ENCODE measurements at places on chromosomes 11 and 22.

DNA sequence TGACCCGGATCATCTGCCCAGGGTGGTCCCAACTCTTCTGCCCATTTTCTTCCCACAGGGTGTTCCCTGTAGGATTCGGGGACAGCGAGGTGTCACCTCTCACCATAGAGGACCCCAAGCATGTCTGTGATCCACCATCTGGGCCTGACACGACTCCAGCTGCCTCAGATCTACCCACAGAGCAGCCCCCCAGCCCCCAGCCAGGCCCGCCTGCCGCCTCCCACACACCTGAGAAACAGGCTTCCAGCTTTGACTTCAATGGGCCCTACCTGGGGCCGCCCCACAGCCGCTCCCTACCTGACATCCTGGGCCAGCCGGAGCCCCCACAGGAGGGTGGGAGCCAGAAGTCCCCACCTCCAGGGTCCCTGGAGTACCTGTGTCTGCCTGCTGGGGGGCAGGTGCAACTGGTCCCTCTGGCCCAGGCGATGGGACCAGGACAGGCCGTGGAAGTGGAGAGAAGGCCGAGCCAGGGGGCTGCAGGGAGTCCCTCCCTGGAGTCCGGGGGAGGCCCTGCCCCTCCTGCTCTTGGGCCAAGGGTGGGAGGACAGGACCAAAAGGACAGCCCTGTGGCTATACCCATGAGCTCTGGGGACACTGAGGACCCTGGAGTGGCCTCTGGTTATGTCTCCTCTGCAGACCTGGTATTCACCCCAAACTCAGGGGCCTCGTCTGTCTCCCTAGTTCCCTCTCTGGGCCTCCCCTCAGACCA, 24.0 kb downstream of the CSF2RB start:
- no peak for DNase-seq

DNA sequence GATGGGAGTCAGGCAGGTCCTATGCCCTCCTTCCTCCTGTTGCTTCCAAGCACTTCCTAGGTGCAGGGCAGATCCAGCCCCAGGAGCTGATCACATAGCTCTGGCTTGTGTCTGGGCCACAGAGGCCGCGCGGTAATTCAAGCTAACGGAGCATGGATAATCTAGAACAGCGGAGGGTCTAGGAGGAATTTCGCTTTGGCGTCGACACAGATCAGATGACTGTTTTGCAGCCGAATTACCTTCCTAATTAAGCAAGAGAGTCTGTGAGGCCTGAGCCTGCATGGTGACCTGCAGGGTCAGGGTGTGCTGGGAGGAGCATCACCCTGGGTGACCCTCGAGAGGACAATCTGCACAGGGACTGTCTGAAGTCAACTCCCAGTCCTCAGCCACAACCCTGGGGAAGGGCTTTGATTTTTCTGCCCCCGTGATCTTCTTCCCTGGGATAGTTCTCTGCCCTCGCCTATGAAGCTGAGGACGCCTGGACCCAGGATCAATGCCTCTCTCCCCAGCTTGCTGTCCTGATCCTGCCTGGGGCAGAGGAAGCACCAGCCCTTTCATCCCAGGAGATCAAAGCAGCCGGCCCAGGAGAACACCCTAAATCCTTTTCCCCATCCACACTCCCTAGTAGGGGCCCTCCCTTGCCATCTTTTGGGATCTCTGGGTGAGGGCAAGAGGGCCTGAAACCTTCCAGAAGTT, 11.0 kb downstream of the NECTIN1 start:
- no peak for DNase-seq

DNA sequence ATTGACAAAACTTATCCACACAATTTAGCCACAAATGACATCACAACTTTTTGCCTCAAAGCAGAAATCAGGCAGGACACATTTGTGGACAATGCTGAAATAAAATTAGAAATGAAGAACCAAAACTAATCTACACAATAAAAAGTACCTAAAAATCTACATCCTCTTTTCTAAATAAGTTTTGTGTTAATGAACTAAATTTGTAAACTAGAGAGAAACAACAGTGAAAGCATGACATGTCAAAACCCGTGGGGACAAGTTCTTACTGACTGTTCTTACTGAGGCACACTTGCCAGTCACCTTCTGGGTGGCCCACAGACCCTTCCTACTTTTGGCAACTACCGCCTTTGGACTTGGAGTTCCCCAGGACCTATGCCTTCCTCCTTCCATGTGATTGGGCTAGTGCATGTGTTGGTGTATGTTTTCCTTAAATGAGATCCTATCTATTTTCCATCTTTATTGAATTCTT, 60.7 kb upstream of the MUC15 start:
- no peak for DNase-seq

DNA sequence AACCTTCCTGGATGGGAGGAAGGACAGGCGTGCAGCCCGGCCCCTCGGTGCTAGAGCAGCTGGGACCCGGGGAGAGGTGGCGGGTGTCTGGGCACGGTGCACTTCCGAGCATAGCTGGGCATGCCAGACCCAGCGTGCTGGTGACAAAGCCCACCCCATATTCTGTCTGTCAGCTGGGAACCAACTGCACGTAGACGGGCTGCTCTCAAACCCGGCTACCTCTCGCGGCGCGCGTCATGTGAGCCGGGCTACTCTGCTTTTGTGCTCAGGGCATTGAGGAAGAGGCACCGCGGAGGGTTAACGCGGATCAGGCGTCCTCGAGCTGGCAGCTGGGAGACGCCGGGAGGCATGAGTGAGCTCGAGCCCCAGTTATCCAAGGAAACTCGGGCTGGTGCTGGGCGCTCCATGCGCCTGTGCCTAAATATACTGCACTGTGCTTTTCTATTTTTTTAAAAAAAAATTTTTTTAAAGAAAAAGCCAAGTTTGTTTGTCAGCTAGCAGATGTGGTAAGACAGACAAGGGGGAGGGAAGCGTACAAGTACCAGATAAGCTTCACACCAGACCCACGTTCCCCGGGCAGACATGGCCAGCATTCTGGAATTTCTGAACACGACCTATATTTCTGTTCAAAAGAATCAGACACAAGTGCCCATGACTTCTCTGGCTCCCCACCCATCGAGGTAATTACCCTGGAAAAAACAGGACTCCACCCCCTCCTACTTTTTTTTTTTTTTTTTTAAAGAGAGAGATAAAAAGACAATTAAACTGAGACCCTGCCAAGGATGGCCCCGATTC, 425.6 kb downstream of the SHANK2 start:
- peak; percentile 6 for DNase-seq

- peak; percentile 21 for DNase-seq
These were observed 422 bp downstream of the GLB1L2 start for GRCh38 chr11:134332189-134332631.

DNA sequence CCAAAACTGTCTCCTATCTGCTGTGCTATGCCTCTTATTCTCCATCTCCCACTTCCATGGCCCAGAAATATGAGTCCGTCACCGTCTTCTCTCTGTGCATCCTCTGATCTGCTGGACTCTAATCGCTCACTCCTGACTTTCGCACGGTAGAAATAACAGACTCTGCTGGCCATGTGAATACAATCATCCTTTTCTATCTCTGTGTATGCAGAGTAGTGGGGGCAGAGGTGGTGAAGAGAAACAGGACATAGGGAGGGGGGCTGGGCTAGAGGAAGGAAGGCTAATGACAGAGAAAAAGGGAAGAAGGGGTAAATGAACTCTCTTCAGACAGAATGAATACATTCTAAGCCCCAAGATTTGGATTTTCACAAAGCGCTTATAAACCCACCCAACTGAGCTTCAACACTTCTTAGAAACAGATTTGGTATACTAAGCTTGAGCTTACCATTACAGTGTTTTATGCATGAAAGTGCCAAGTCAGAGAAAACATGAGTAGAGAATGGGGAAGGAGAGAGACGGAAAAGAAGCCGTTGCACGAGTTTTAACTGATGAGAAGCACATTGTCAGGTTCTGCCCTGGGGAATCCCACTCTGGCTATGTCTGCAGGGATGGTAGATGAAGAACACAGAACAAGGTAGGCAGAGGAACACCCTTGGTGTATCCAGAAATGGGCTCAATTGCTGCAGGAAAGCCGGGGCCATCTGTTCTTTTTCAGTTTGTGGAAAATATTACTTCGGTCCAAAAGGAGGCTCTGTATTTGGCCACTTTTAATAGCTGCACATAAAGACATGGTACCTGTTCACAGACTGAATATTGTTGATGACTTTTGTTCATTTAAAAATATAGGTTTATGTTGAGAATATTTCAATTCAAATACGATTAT, 324.7 kb downstream of the ETS1 start:
- DNase-seq: no peak

DNA sequence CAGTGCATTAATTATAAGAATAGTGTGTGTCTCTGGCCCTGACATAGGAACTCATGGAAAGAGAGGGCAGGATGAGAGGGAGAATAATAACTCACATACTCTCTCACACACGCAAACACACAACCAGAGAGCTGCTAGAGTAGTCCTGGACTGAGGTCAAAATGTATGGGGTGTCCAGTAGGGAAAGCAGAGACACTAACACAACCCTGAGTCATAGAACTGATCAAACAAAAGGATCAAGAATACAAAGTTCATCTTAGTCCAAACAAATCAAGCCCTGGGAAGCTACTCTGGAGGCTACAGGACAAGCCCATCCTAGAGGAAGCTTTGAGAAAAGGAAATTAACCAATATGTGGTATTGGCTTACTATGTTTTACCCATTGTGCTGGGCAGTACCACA, 178.5 kb upstream of the GUCY1A2 start:
- DNase-seq: no peak

GRCh38 chr11:83865636-83866461, 579.7 kb upstream of the CCDC90B start:
- DNase-seq: no peak

GRCh38 chr22:50220603-50221409, 20.0 kb downstream of the SELENOO start:
- no peak for DNase-seq
